ENCODE measurements at places on chromosomes 5 and 9. TPM values are rescaled to one million over a fixed set of nuclear protein-coding genes. Genes with fewer than 3 reads are reported as not detected.
A peak's percentile ranks its signal among the peaks of the same experiment; 100 is the strongest.

- peak overlapping the region; percentile 54 for H3K27ac ChIP-seq
- no peak overlapping the region for H3K4me3 ChIP-seq
- no peaks in the 10 kb centered on the region for H3K27me3 ChIP-seq
- DNase-seq = no peak
- H3K4me1 ChIP-seq = peaks cover 8% of the 10 kb centered on the region
- H3K36me3 ChIP-seq = no peaks in the 10 kb centered on the region
Observed at GRCh38 chr5:150148117-150148927, 7.3 kb downstream of the PDGFRB start.

UNC5A gene
- 10.0 TPM for total RNA-seq

- H3K4me1 ChIP-seq = no peaks in the 10 kb centered on the region
- H3K36me3 ChIP-seq = no peaks in the 10 kb centered on the region
- no peak overlapping the region for H3K4me3 ChIP-seq
- H3K27me3 ChIP-seq = no peaks in the 10 kb centered on the region
Observed at GRCh38 chr5:157594675-157595459, 19.3 kb upstream of the ADAM19 start.

- H3K27me3 ChIP-seq = no peaks in the 10 kb centered on the region
- H3K27ac ChIP-seq = no peak overlapping the region
- DNase-seq = no peak
- H3K36me3 ChIP-seq = no peaks in the 10 kb centered on the region
- no peak overlapping the region for H3K4me3 ChIP-seq
Observed at GRCh38 chr5:94524841-94525697, 93.3 kb downstream of the KIAA0825 start.
